Frontal cortex (tissue), 4 donors: ENCODE measurements at places on chromosomes 2 and 18. TPM values are rescaled to one million over a fixed set of nuclear protein-coding genes. Genes with fewer than 3 reads are reported as not detected.
A peak's percentile ranks its signal among the peaks of the same experiment; 100 is the strongest.

GTF2A1L gene
- not detected for total RNA-seq

DNA sequence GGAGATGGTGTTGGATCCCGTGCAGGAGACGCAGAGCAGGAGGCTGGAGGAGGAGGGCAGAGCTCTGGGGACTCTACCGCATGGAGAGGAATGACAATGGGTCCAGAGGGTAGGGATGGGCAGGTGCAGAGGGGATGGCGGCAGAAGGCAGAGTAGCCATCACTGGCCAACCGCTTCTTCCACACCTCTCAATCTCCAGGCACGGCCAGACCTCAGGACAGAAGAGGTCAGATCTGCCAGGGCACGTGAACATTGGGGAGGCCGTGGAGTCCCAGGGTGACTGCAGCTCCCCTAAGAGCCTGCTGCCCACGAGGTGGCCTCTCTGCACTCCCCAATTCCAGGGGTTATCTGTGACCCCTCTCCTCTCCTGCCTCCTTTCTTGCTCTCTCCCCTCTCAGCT is 162.7 kb upstream of the HDAC4 start:
- DNase-seq: no peak

DYNAP gene
- not detected for total RNA-seq

CAPN13 gene
- total RNA-seq: not detected

CNTNAP5 gene
- 30.6 TPM for total RNA-seq

- no peak for DNase-seq
Observed at GRCh38 chr2:46183426-46183825, 113.8 kb upstream of the EPAS1 start.

- DNase-seq: peak; percentile 37
Observed at GRCh38 chr2:43269074-43269572, 42.7 kb upstream of the ZFP36L2 start.

DNA sequence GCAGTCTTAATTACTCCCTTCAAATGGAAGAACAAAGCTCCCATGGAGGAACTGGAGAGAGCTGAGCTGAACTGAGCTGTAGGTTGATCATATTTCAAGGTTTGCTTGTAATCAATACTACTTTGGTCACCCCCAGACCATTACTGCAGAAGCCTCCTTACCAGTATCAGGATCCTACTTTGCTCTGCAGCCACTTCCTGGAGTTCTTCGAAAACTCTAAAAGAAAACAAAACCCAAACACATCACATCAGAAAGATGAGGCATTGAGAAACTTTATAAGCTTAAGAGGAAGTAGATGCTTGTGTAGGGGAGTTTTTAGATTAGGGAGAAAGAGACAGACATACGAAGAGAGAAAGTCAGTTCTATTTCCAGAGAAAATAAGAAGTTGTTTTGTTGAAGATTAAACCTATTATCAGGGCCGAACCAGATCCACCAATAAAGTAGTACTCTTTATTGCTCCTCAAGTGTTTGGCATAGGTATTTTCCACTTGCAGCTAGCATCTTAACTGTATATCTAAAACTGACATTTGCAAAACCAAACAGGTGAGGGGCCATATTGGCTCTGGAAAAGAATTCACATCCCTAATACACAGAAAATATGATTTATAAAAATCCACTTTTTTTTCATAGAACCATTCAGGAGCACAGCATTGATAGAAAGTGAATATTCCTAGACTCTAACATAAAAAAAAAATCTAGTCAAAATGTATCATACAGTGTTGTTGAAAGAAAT is 166.9 kb upstream of the KLF7 start:
- no peak for DNase-seq
